ENCODE measurements at places on chromosomes 2 and 18.
A peak's percentile ranks its signal among the peaks of the same experiment; 100 is the strongest.

DNA sequence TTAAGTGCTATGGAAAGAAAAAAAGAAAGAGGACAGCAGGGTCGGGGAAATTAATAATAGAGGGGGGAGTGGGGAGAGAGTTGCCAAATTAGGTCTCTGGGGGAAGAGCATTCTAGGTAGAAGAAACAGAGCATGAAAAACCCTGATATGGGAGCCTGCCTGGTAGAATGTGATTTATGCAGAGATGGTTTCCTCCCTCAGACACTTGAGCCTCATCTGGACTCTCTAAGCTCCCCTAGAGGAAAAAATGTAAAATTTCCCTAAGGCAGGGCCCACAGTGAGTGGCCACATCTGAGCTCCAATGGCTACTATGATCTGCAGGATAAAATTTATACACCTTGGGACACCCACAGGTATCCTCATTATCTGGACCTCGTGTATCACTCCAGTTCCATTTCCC is 20.6 kb upstream of the EPAS1 start:
- peak; percentile 19 for DNase-seq

GRCh38 chr2:204260162-204260877 is 285.0 kb upstream of the PARD3B start:
- peak; percentile 80 for DNase-seq

GRCh38 chr2:188808947-188809355 is 165.2 kb upstream of the COL3A1 start:
- no peak for DNase-seq

- DNase-seq: peak; percentile 75
Observed at GRCh38 chr2:127067620-127068350, 39.2 kb downstream of the BIN1 start.

DNA sequence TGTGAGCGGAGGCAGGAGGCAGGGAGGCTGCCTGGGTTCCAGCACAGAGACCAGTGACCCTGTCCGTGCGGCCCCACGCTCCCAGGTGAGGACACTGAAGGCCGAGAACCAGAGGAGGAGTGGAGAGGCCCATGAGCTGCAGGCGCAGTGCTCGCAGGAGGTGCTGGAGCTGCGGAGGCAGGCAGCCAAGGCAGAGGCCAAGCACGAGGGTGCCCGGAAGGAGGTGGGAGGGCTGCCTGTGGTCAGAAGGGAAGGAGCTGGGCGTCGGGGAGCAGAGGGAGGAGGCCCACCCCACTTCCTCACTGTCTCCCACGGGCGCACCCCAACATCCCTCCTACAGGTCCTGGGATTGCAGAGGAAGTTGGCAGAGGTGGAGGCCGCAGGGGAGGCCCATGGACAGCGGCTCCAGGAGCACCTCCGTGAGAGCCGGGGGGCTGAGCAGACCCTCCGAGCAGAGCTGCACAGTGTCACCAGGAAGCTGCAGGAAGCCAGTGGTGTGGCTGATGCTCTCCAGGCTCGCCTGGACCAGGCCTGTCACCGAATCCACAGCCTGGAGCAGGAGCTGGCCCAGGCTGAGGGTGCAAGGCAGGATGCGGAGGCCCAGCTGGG is 33.0 kb upstream of the SNED1 start:
- DNase-seq: no peak

DNA sequence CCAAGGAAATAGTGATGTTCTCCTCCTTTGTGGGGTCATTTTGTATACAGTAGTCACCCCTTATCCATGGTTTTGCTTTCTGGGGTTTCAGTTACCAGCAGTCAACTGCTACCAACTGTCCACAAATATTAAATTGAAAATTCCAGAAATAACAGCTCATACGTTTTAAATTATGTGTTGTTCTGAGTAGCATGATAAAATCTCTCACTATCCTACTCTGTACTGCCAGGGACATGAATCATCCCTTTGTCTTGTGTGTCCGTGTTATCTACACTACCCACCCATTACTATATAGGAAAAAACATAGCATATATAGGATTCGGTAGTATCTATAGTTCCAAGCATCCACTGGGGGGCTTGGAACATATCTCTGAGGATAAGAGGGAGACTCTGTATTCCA is 120.9 kb upstream of the DCC start:
- DNase-seq: no peak

DNA sequence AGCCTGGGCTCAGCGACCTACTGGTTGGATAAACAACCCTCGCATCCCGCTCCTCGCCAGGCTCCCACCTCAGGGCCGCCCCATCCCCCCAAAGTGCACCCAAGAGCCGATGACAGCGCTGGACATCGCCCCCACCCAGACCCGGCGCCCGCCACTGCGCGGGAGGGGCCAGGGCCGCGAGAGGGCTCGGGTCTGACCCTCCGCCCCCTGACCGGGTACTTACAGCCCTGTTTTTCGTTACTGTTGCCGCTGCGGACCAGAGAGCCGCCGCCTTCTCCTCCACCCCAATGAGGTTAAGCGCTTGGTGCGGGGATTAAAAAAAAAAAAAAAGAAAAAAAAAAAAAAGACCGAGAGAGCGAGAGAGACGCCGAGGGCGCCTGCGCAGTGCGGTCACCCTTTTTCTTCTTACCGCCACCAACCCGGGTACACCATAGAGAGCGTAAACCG is at the start of gene CLASP1:
Gene CLASP1, minus strand, starts transcription at position 314 of the 447 bp plus-strand sequence. CDS start 43,567 bp downstream, outside the sequence.
- DNase-seq: no peak

DNA sequence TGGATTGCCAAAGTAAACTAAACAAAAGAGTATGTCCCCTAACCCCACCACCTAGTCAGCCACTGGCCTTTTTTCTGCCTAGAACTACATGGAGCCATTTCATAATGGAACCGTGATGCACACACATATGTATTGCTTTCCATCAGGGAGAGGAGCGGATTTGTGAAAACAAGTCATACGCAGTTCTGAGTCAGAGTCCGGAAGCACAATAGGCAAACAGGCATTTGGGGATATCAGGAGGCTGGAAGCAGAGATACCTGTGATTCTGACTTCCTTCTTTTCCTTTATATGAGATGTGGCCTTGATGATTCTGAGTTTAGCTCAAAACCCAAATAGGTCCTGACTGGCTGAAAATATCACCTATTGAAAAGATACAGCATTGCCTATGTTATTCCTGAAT is 93.5 kb downstream of the TMEM163 start:
- no peak for DNase-seq

DNA sequence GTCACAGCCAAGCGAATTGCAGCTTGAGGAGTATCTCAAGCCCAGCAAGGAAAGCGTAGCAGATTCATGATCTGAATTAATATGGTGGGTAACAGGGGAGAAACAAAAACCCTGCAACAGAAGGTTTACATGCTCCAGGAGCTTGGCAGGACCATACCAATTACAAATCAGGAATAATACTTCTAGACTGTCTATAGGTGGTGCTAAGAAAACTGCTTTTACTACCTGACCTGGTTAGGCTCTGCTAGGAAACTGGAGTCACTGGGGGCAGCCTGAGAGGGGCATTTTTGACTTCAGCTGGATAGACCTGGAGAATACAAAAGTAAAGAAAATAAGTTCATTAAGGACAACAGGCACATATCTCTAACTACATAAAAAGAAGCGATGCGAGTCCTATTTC is 24.6 kb upstream of the SPOPL start:
- peak; percentile 8 for DNase-seq

- DNase-seq: no peak
Observed at GRCh38 chr2:153912798-153913396, 41.2 kb downstream of the GALNT13 start.

- DNase-seq: peak; percentile 14
Observed at GRCh38 chr2:179107737-179108136, 57.8 kb upstream of the CCDC141 start.

DNA sequence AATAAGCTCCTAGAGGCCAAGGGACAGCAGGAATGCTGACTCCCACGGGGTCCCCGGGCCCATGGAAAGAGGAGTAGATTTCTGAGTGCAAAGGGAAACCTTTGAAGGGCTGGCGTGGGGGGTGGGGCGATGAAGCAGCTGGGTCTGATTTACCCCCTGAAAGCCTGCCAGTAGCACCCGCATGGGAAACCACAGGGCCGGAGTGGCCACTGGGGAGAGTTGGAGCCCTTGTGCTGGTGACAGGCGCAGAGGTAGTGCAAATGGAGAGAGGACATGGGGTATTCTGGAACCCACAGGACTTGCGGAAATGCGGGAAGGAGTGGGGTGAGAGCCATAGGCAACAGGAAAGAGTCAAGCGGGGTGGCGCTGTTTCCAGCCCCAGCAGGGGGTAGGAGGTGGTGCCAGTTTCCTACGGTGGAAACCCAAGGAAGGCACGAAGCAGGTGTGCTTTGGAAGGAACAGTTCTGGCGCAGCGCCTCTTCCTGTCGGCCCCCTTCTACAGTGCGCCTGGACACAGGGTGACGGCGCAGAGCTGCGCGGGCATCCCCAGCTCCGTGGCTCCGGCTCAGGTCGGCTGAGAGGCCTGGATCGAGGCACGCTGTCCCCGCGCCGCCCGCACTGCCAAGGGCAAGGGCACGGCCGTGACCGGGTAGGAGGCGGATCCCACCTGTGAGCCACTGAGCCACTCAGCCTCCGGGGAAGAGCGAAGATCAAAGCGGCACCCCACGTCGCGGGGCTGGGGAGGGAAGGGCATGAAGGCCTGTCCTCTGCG is 149.0 kb upstream of the GLI2 start:
- DNase-seq: no peak

DNA sequence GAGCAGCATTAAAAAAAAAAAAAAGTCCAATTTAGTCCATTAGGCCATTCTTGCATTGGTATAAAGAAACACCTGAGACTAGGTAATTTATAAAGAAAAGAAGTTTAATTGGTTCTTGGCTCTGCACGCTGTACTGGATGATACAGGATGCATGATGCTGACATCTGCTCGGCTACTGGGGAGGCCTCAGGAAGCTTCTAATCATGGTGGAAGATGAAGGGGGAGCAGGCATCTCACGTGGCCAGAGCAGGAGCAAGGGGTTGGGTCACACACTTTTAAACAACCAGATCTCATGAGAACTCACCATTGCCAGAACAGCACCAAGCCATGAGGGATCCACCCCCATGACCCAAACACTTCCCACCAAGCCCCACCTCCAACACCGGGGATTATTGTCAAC is 100.1 kb downstream of the NEDD4L start:
- no peak for DNase-seq

DNA sequence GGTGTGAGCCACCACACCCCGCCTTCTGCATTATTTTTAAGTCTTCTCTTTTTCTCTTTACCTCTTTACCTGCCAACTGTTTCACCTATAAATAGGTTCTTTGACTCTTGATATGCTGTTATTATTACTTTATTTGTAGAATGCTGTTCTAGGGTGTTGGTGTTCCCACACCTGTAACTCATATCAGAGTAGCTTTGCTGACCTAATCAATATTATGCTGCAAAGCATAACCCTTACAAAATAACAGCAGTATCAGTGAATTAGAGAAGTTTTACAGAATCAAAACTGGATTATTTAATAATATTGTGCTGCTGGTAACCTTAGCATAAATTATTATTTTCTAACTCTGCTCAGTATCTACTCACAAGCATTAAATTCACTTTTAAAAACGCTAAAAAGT is 161.5 kb downstream of the FIGN start:
- DNase-seq: no peak

DNA sequence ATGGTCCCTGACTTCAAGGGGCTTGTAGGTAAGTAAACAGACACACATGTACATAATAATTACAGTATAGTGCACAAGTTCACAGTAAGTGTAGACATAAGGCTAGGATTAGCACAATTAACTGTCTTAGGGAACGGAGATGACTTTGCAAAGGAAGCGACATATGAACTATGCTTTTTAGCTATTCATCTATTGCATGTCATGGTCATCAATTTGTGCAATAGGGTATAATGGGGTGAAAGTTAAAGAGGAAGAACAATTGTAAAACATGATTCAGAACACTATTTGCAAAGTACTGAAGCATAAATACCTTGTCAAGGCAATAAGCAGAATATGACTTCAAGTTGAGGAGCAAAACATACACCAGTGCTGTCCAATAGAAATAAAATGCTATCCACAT is 112.3 kb upstream of the SLC8A1 start:
- DNase-seq: no peak

- no peak for DNase-seq
Observed at GRCh38 chr2:71474744-71475397, 21.5 kb downstream of the DYSF start.

DNA sequence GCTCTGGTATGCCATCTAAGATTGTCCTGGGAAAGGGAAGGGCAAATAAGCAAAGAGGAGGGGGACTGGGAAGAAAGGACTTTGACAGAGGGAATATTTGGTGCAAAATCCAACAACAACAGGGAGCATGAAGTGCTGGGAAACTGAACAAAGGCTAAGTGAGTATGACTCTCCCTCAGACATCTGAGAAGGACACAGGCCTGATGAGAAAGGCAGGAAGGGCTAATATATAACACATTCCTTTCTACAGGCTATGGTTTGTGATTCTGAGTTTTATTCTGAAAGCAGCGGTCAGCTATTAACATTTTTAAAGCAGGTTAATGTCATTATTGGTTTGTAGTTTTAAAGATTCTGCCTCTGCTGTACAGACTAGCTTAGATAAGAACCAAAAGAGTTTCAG is 1579.5 kb downstream of the LRP1B start:
- peak; percentile 29 for DNase-seq

DNA sequence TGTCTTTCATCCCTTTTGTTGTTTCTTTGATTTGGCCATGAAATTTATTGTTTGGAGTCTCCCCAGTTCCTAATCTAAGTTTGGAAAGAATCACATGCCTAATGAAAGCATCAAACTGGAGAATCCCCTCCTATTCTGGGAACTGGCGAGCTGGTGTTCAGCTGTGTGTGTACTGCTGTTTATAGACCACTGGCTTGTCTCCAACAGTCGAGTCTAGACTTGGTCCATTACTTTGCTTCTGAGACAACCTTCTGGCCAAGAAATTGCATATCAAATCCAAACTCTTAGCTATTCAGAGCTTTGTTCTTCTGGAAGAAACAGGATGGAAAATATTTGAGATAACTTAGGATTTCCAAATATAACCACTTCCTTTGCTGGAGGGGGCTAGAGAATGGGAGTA is 111.5 kb upstream of the THSD7B start:
- DNase-seq: no peak

GRCh38 chr2:160264308-160264707 is 64.2 kb upstream of the ITGB6 start:
- no peak for DNase-seq

GRCh38 chr2:107380912-107381311 is 445.8 kb upstream of the RGPD4 start:
- DNase-seq: no peak

DNA sequence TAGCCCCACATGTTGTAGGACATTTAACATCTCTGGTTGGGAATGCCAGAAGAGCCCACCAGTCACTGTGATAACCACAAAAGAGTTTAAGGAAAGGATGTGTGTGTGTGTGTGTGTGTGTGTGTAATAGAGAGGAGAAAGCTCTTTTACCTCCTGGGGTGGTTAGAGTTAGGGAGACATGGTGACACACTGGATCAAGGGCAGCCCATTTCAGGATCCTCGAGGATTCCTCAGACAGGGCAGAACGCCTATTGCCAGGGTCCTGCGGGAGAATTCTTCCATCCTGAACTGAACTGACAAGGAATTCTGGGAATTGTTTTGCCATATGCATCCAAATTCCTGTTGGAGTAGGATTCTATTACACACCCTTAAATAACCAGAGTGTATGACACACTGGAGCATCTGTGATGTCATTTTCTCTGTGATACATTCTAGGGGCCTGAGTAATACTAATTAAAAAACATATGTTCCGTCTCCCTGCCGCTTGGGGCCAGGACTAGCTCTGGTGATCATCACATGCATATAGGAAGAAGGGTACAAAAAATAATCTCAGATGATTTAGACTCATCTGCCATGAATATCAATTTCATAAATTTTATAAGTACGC is 156.4 kb upstream of the MMADHC start:
- no peak for DNase-seq

Data from ACHN (cell line).